ENCODE measurements at places on chromosomes 7 and 10. TPM values are rescaled to one million over a fixed set of nuclear protein-coding genes. Genes with fewer than 3 reads are reported as not detected.

DNA sequence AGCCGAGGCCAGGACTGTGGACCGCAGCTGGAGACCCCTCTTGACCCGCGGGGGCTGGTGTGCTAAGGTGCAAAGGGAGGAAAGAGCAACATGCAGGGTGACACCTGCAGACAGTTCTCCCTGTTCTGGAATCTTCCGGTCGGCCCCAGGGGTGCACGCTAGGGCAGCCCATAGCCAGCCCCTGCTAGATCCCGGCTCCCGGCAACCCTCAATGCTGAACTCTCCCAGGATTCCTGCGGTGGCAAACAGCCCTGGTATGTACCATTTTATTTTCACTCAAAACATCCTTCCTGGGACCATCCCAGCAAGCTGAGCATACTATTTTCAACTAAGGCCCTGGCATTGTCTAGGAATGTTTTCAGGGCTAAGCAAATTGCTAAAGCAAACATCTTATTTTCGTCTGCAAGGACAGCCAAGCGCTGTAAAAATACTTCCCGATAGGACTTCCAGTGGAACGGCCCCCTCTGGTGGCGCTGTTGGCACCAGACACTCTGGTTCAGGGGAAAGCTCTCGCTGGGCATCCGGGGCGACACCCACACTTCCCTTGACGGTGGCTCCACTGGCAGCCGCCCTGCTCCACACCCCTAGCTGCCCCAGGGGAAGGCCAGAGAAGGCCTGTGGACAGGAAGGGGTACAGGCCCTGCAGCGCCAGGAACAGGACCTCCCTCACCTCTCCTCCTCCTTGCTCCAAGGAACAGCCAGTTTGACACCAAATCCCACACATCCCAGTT, 99.4 kb downstream of the CTBP2 start:
- peaks cover 13% of the 10 kb centered on the region for H3K36me3 ChIP-seq
- H3K27ac ChIP-seq: peak overlapping the region; percentile 24
- peaks cover 33% of the 10 kb centered on the region for H3K4me1 ChIP-seq
- DNase-seq: no peak

- H3K4me1 ChIP-seq: no peaks in the 10 kb centered on the region
- no peak overlapping the region for H3K4me3 ChIP-seq
- H3K27ac ChIP-seq: no peak overlapping the region
- DNase-seq: no peak
- H3K36me3 ChIP-seq: no peaks in the 10 kb centered on the region
Measured at GRCh38 chr7:121126801-121127534, 138.5 kb downstream of the CPED1 start.

DNA sequence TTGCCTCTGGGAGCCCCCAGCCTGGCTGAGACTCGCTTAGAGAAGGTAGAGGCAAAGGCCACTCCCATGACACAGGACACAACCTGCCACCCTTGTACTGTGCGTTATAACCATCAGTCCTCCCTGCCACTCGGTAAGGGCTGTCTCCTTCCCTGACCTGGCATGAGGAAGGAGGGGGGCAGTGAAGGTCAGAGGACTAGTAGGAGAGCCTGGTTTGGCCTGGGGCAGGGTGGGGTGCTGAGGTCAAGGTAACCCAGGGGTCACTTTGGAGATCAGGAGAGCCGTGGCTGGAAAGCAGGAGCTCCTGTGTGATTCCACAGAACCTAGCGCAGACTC, 6.9 kb upstream of the TNRC18 start:
- peak overlapping the region; percentile 96 for H3K27ac ChIP-seq
- peaks cover 2% of the 10 kb centered on the region for H3K36me3 ChIP-seq
- H3K27me3 ChIP-seq: no peaks in the 10 kb centered on the region
- H3K4me3 ChIP-seq: peak overlapping the region; percentile 94

GRCh38 chr10:30247704-30248103, 101.4 kb downstream of the MTPAP start:
- no peaks in the 10 kb centered on the region for H3K27me3 ChIP-seq
- DNase-seq: no peak
- no peaks in the 10 kb centered on the region for H3K36me3 ChIP-seq
- no peak overlapping the region for H3K4me3 ChIP-seq
- H3K27ac ChIP-seq: no peak overlapping the region
- no peaks in the 10 kb centered on the region for H3K4me1 ChIP-seq

DNA sequence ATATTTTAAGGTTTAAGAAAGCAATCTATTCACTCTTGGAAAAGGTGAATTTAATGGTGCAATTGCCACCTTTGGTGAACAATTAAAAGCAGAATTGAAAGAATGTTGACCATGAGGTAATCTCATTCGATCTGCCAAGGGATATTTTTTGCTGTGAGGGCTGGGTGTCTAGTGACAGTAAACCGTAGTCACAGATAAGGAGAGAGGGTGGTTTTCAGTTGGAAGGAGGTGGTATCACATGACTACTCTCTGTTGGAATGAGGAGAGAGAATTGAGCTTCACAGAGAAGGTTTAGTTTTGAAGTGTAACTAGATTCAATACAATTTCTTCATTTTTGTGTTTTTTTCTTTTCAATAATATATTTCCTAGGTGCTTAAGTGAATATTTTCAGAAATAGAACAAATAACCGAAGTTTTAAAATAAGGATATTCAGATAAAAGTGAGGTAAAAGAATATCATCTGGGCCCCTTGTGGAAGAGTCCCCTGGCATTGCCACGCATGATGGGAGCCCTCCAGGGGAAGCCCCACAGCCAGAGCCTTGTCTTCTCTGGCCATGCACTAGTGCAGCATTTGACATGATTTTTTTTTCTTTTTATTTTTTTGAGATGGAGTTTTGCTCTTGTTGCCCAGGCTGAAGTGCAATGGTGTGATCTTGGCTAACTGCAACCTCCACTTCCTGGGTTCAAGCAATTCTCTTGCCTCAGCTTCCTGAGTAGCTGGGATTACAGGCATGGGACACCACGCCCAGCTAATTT, 73.4 kb downstream of the GPR141 start:
- H3K27ac ChIP-seq: no peak overlapping the region
- H3K36me3 ChIP-seq: no peaks in the 10 kb centered on the region
- H3K4me3 ChIP-seq: no peak overlapping the region

- no peak for DNase-seq
- peaks cover 19% of the 10 kb centered on the region for H3K27me3 ChIP-seq
- H3K4me3 ChIP-seq: no peak overlapping the region
- no peak overlapping the region for H3K27ac ChIP-seq
Measured at GRCh38 chr10:43671659-43672531, 23.2 kb upstream of the ZNF32 start.

DNA sequence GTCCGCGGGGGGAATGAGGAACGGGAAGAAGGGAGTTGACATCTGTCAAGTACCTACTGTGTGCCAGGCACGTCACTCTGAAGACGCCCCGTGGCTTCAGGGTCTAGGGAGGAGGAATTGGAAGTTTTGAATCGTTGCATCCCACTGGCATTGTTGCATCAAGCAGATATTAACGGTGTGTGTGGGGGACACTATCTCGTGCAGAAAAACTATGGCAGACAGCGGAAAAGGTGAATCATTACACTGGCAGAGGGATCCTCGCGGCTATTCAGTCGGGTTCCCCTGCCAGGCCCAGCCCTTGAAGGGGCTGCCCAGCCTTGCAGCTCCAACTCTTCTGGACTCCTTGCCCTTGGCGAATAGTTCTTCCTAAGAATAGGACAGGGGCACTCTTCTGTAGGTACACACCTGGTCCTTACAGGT, 1.0 kb upstream of the KIAA1549 start:
- peak overlapping the region; percentile 38 for H3K4me3 ChIP-seq
- no peaks in the 10 kb centered on the region for H3K36me3 ChIP-seq
- H3K4me1 ChIP-seq: peaks cover 14% of the 10 kb centered on the region
- no peak overlapping the region for H3K27ac ChIP-seq
- no peak for DNase-seq

DNA sequence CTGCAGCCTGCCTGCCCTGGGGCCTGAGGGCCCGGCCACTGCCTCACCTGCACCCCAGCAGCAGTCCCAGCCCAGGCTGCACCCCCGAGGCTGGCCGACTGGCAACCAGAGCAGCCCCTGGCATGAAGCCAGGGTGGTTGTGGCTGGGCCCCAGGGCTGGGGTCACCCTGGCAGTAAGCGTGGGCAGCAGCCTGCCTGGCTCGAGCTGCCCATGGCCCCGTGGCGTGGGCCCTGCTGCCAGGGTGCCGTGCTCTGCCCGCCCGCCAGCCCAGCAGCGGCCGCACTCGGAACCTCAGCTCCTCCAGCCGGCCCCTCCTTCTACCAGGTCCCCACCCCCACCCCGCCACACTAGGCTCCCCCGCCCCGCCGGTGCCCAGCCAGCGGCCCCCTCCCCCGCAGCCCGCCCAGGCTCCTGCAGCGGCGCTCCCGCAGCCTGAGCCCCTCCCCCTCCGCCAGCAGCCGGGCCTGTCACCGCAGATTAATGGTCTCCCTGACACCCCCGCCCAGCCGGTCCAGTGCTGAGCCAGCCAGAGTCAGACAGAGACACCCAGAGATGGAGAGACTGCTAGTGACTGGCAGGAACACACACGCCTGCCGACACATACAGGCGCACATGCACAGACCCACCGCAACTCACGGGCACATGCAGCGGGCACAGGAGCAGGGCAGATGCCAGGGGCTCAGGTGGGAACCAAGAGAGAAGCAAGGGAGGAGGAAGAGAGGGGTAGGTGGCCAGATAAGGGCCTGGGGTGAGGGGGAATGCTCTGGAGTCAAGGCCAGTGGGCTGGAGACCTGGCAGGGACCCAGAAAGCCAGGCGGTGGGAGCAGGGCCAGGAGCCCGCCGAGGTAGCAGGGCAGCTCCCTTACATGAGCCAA, 22.4 kb downstream of the KCNH2 start:
- H3K36me3 ChIP-seq: no peaks in the 10 kb centered on the region
- no peaks in the 10 kb centered on the region for H3K4me1 ChIP-seq
- DNase-seq: no peak

DNA sequence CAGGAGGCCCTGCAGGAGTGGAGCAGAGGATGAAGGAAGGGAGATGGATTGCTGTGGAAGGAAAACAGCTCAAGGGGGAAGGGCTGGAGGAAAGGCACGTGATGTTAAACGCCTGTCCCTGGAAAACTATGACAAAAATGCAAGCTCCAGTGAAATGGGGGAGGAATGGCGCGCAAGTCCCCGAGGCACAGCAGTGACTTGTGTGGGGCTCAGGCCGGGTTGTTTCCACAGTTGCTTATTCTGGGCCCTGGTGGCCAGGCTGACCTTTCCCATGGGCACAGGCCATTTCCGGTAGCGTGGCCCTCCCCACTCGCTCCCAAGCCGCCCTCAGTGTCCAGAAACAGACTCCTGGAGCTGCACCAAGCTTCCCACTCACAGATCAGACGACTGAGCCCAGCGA, 68.1 kb upstream of the PDGFA start:
- no peak for DNase-seq
- H3K27me3 ChIP-seq: no peaks in the 10 kb centered on the region
- H3K27ac ChIP-seq: no peak overlapping the region
- peaks cover 3% of the 10 kb centered on the region for H3K36me3 ChIP-seq
- peaks cover 6% of the 10 kb centered on the region for H3K4me1 ChIP-seq
- no peak overlapping the region for H3K4me3 ChIP-seq

- DNase-seq: no peak
- H3K4me1 ChIP-seq: no peaks in the 10 kb centered on the region
- H3K27ac ChIP-seq: no peak overlapping the region
Measured at GRCh38 chr7:85737426-85737825, 550.6 kb upstream of the SEMA3D start.

- peak; percentile 7 for DNase-seq
- no peaks in the 10 kb centered on the region for H3K27me3 ChIP-seq
- H3K4me3 ChIP-seq: no peak overlapping the region
Measured at GRCh38 chr10:9331583-9332008, 1277.1 kb downstream of the GATA3 start.

DNA sequence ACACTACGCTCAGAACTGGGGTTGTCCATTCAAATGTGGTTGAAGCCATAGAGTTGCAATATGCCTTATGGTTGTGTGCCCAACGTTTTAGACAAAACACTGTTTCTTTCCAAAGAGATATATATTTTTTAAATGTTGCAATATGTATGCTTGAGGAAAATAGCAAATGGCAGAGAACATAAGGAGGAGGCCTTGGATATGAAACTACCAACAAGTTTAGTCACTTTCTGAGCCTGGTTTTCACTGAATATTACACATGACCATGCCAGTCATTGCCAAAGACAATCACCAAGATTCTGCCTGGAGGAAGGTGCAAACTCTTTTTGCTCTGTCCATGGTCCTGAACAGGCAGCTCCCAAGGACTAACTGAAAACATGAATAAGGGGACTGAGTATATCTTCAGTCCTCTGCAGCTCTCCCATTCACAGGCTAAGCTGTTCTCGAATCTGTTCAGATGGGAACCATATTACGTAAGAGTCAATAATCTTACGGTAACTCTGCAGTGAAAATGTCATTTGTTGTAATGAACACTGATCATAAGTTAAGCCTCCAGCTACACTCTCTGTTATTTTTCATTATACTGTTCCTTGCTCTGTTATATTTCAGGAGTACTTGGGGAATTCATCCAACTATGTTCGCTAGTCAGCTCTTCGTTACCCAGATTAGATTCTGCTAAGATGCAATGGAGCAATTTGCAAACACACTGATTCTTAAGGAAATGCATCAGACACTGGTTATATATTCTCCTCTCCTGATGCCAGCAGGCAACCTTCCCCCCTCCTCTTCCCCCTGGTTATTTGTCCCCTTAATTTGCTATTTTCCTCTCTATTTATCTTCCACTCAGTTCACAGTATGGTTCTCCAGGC, 90.7 kb upstream of the C1QL3 start:
- no peaks in the 10 kb centered on the region for H3K36me3 ChIP-seq
- peak; percentile 2 for DNase-seq
- no peaks in the 10 kb centered on the region for H3K4me1 ChIP-seq
- H3K27me3 ChIP-seq: no peaks in the 10 kb centered on the region

DNA sequence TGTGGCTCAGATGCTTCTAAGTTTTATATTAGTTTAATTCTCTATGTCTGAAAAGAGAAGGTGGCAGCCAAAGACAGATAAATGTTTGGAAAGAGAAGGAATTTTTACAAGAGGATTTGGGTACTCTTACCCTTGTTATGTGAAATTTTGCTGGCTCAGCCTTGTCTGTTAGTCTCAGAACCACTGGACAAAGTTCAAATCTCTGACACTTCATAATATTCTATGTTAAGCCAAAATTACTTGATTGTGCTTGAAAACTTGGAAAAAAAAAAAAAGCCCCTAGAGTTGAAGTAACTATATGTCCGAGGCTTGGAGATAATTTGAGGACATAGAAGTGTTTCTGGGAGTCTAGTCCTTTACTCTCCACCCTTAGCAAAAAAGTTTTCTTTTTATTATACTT, 1079.3 kb upstream of the LRRTM3 start:
- H3K4me1 ChIP-seq: no peaks in the 10 kb centered on the region
- no peak for DNase-seq
- no peak overlapping the region for H3K4me3 ChIP-seq
- no peaks in the 10 kb centered on the region for H3K27me3 ChIP-seq

Gene BRAF
- 9.4 TPM for polyA plus RNA-seq

Gene PKD2L1
- polyA plus RNA-seq: not detected

Gene HMX3
- not detected for polyA plus RNA-seq

Gene FGFR2
- polyA plus RNA-seq: 12.8 TPM

Gene TBC1D12
- 7.0 TPM for polyA plus RNA-seq

Gene DNTT
- not detected for polyA plus RNA-seq
